ENCODE measurements at places on chromosomes 16 and 17. TPM values are rescaled to one million over a fixed set of nuclear protein-coding genes. Genes with fewer than 3 reads are reported as not detected.

GRCh38 chr17:28507567-28508203 is 1.5 kb downstream of the FOXN1 start:
- no peaks in the 10 kb centered on the region for H3K4me1 ChIP-seq
- no peak for DNase-seq
- no peak overlapping the region for H3K4me3 ChIP-seq
- no peaks in the 10 kb centered on the region for H3K36me3 ChIP-seq

RNF222 gene
- total RNA-seq, result not detected

IGSF6 gene
- not detected for total RNA-seq

- H3K36me3 ChIP-seq, result no peaks in the 10 kb centered on the region
- no peaks in the 10 kb centered on the region for H3K4me1 ChIP-seq
- H3K27me3 ChIP-seq, result peaks cover 61% of the 10 kb centered on the region
- H3K27ac ChIP-seq, result no peak overlapping the region
- DNase-seq, result no peak
Observed at GRCh38 chr16:66846831-66847230, 2.6 kb downstream of the CA7 start.

KRT222 gene
- not detected for total RNA-seq

- no peak for DNase-seq
- H3K4me3 ChIP-seq, result no peak overlapping the region
- no peaks in the 10 kb centered on the region for H3K36me3 ChIP-seq
- 0 out of 2 replicates have a peak, but pooled peaks cover 5% of the 10 kb centered on the region for H3K4me1 ChIP-seq
Observed at GRCh38 chr16:1132431-1132830, 20.5 kb upstream of the CACNA1H start.

GRCh38 chr17:68853036-68853435 is 102.2 kb downstream of the ABCA8 start:
- no peaks in the 10 kb centered on the region for H3K36me3 ChIP-seq
- no peak for DNase-seq
- H3K27me3 ChIP-seq, result no peaks in the 10 kb centered on the region
